ENCODE measurements at places on chromosomes 5 and 9. TPM values are rescaled to one million over a fixed set of nuclear protein-coding genes. Genes with fewer than 3 reads are reported as not detected.
A peak's percentile ranks its signal among the peaks of the same experiment; 100 is the strongest.

DNA sequence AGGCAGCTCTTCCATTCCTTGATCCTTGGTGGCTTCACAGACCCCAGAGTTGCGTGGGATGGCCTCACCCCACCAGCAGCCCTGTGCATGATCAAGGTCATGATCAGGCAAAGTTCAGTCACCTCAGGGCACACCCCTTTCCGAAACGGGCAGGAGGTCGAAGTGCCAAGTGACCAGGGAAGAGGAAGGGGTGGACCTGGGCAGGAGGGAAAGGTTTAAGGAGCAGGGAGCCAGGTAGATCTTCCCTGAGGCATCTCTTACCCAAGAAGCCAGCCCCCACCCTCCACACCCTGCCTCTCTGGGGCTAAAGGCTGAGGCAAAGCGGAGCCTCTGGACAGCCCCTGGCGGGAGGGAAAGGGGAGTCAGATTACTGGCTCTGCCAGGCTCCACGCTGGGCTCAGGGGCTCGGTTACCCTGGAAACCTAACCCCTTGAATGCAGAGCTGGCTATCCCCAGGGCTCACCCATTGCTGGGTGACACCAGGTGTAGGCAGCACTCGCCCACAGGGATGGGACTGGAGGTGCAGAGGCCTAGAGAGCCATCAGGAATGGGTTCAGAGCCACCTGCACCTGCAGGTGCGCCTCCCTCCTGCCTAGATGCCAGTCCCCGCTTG lies 3.6 kb downstream of the MGAT4B start:
- no peak for DNase-seq
- H3K4me1 ChIP-seq: peaks cover 14% of the 10 kb centered on the region
- H3K27me3 ChIP-seq: no peaks in the 10 kb centered on the region

- H3K27ac ChIP-seq: no peak overlapping the region
- no peak for DNase-seq
- no peaks in the 10 kb centered on the region for H3K27me3 ChIP-seq
- H3K36me3 ChIP-seq: no peaks in the 10 kb centered on the region
- H3K4me3 ChIP-seq: no peak overlapping the region
These were observed 1.9 kb upstream of the DCAF10 start for GRCh38 chr9:37798677-37799076.

DNA sequence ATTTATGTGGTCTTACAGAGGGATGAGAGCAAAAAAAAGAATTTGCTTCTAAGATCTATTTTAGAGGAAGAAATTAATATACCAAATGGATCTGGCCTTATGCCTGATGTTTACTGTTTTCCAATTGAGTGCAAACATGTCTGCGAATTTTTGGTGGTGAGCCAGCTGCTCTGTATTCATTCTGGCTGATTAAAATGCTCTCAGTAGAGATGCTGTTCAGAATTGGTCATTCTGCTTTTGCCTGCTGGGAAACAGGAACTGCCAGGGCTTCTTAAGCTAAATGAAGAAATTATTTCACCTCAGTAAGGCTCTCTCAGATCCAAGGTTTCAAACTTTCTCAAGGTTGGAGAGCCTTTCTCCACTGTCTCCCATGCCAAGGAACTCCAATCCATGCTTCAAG lies 132.0 kb upstream of the SV2C start:
- H3K4me3 ChIP-seq: no peak overlapping the region
- H3K4me1 ChIP-seq: no peaks in the 10 kb centered on the region

GRCh38 chr5:139140591-139141071 lies 57.5 kb downstream of the SIL1 start:
- peaks cover 21% of the 10 kb centered on the region for H3K4me1 ChIP-seq
- H3K36me3 ChIP-seq: no peaks in the 10 kb centered on the region
- H3K27ac ChIP-seq: no peak overlapping the region
- no peak overlapping the region for H3K4me3 ChIP-seq
- DNase-seq: peak; percentile 33

- no peaks in the 10 kb centered on the region for H3K36me3 ChIP-seq
- DNase-seq: no peak
- H3K27me3 ChIP-seq: no peaks in the 10 kb centered on the region
- no peaks in the 10 kb centered on the region for H3K4me1 ChIP-seq
These were observed 38.2 kb downstream of the ESM1 start for GRCh38 chr5:54947187-54947586.

DEPDC1B gene
- total RNA-seq: 2.1 TPM
